ENCODE measurements at places on chromosomes 13 and 19. TPM values are rescaled to one million over a fixed set of nuclear protein-coding genes. Genes with fewer than 3 reads are reported as not detected.
A peak's percentile ranks its signal among the peaks of the same experiment; 100 is the strongest.

KLF16 gene
- 36.6 TPM for total RNA-seq

DNAAF3 gene
- total RNA-seq = 0.62 TPM

DNA sequence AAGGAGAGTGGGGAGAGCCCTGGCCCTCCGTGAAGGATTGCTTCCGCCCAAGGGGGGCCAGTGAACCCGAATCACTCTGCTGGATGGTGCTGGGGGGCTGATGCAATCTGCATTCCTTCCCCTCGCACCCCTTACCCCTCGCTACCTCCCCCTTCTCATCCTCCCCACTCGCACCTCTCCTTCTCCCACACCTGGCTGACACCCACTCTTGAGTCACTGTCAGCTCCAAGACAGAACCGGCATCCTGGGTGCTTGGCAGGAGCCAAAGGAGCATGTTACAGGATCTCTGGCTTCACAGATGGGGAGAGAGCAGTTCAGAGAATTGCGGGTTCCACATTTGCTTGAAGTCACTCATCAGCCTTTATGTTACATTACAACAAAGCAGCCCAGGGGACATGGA, 125.9 kb upstream of the GJB6 start:
- no peak for DNase-seq

- no peak for DNase-seq
Observed at GRCh38 chr19:5654931-5655330, 25.4 kb downstream of the MICOS13 start.

ATP4A gene
- total RNA-seq = not detected

GRCh38 chr19:3669947-3670795, 30.1 kb downstream of the PIP5K1C start:
- peak; percentile 85 for DNase-seq

GRCh38 chr19:18143902-18144301, 9.1 kb upstream of the PIK3R2 start:
- DNase-seq = no peak

GRCh38 chr19:10762656-10763055, 44.8 kb downstream of the DNM2 start:
- no peak for DNase-seq

DNA sequence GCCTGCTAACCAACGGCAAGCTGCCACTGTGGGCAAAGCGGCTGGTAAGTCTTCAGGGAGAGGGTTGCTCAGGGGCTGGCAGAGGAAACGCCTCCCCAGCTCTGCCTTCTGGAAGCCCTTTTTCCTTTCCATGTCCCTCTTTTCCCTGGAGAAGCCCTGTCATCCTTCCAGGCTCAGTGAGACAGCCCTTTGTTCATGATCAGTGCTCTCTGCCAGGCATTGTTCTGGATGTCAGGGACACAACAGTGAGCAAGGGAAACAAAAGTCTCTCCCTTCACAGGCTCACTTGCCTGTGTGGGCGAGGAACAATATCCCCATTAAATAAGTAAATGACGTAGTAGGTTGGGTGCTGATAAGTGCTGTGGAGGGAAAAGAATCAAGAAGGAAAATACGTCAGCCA, 13.9 kb upstream of the OVOL3 start:
- DNase-seq = peak; percentile 11
